ENCODE measurements at places on chromosomes 1 and 21.

DNA sequence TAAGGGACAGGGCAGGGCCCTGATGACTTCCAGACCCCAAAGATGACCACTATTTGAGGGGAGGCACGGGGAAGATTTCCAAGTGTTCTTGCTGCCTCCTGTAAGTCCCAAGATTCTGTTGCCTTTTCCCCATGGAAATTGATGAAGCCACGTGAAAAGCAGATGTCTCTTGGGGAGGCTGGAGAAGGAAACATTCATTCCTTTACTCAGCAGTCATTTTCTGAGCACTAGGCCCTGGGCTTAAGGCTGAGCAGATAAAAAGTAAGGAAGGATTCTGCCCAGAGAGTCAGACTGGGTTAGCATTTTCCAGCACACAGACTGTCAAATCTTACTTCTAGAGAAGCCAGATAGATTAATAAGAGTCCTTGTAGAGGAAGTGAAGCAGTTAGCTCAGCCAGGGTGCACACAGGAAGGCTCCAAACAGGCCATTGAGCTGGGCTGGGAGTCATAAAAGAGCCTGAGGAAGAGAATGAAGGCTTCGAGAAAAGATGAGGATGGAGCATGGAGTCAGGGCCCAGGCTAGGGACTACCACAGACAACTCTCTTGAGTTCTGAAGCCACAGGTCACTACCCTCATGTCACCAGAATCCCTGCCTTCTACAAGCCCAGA lies 10.1 kb downstream of the EXTL1 start:
- no peak for DNase-seq

GRCh38 chr1:205791568-205792180 lies 16.4 kb upstream of the RAB29 start:
- peak; percentile 31 for DNase-seq

GRCh38 chr1:25544819-25545218 lies 1.4 kb downstream of the LDLRAP1 start:
- DNase-seq, result no peak

GRCh38 chr1:237154157-237154556 lies 112.2 kb downstream of the RYR2 start:
- no peak for DNase-seq

- no peak for DNase-seq
Observed at GRCh38 chr1:2297246-2298011, 69.3 kb downstream of the SKI start.

GRCh38 chr1:214941061-214941460 lies 141.5 kb upstream of the KCNK2 start:
- DNase-seq, result no peak

DNA sequence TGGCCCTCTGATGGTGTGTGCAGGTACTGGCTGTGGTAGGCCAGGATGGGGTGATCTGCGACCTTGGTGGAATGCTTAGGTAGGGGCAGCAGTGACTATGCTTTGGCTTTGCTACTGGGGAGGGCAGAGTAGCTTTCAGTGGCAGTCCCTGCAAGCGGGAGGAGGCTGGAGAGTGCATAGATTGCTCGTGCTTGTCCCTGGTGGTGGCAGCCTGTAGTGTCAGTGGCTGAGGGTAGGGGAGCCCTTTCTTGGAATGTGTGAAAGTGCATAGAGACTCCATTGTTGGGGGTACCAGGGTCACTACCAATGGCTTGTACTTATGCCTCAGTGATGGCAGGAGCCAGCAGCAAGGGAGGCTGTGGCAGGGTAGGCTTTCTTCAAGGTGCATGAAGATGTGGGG lies 582.6 kb downstream of the MRPL39 start:
- DNase-seq, result no peak

- DNase-seq, result no peak
Observed at GRCh38 chr1:21871943-21872342, 59.9 kb downstream of the LDLRAD2 start.

GRCh38 chr1:96409087-96409486 lies 312.5 kb upstream of the PTBP2 start:
- DNase-seq, result no peak

- DNase-seq, result no peak
Observed at GRCh38 chr1:209406168-209406567, 177.3 kb upstream of the CAMK1G start.

DNA sequence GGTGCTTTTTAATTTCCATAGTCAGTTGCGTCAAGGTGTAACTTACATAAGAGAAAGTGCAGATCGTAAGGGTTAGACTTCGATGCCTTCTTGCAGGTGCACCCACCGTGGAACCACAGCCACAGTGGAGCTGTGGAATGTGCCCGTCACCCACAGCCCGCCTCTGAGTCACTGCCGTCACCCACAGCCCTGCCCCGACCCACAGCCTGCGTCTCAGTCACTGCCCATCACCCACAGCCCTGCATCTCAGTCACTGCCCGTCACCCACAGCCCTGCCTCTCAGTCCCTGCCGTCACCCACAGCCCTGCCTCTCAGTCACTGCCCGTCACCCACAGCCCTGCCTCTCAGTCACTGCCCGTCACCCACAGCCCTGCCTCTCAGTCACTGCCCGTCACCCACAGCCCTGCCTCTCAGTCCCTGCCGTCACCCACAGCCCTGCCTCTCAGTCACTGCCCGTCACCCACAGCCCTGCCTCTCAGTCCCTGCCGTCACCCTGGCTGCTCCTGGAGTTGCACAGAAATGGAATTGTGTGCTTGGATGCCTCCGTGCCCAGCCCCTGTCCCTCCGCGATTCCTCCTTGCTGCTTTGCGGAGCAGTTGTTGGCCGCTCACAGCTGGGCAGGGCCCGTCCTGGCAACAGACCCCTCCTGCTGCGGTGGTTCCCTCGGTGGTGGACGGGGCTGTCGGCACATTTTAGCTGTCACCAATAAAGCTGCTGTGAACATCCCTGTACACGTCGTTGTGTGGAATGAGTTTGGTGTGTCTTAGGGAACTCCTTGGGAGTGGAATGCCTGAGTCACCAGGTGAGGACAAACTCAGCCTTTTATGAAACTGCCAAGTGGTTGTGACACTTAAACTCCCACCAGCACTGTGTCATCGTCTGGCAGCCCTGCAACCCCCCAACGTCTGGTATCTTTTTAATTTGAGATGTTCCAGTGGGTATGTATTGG lies 44.9 kb upstream of the COL6A2 start:
- DNase-seq, result no peak
